Left colon (tissue), 2 donors: ENCODE measurements at places on chromosomes 7 and 10. TPM values are rescaled to one million over a fixed set of nuclear protein-coding genes. Genes with fewer than 3 reads are reported as not detected.

FRMD4A gene
- 11.2 TPM for total RNA-seq

GRCh38 chr7:151025924-151026671 is 1.8 kb upstream of the ATG9B start:
- no peak for DNase-seq

GRCh38 chr10:63665670-63666134 is 144.5 kb downstream of the REEP3 start:
- no peak for DNase-seq

GRCh38 chr7:101134399-101134980 is 7.6 kb downstream of the SERPINE1 start:
- DNase-seq = no peak

GRCh38 chr7:30906515-30907240 is 5.0 kb upstream of the AQP1 start:
- no peak for DNase-seq

GRCh38 chr10:22230158-22230833 is 12.5 kb upstream of the EBLN1 start:
- peak; percentile 8 for DNase-seq

DNA sequence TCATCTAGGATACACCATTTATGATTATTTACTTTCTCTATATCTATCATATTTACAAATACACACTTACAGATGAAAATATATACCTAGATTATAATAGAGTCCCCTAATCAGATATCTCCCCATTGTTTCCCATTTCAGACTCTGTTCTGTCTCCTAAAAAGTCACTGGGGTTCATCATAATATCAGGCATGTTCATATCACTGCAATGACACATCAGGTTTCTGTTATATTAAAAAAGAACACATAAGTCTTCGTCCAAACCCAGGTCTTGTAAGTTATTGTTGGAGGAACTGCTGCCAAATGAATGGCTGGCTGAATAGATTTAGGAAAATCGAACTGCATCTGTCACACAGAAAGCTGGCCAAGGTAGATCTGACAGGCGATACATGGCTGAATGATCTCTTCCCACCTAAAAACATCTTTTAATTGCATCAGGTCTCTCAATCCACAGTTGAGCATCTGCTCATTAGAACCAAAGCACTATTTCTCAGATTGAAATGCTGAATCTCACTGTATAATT is 178.7 kb downstream of the CACNA2D1 start:
- DNase-seq = no peak

- no peak for DNase-seq
These were observed 19.3 kb upstream of the SPAM1 start for GRCh38 chr7:123905714-123906113.

- DNase-seq = no peak
These were observed 433.0 kb downstream of the ANKRD7 start for GRCh38 chr7:118657391-118658005.

DNA sequence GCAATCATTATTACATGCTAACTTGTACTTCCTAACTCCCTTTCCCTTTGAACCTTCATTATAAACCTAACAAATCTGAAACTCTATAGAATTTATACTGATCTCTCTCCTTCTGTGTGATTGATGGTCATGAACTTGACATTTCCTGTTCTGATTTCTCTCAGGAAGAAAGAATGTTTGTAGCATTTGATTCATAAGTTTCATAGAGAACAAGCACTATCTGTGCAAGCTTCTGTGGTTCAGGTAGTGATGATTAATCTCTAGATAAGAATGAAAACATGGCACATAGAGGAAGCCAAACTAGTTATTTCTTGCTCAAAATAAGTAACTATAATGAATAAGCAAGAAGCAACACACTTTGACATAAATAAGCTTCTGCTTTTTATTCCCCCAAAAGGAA is 34.2 kb downstream of the TFPI2 start:
- DNase-seq = no peak
